HCT116 (cell line): ENCODE measurements at places on chromosomes 3 and 15. TPM values are rescaled to one million over a fixed set of nuclear protein-coding genes. Genes with fewer than 3 reads are reported as not detected.

PDZRN3 gene
- 0.17 TPM for total RNA-seq

TUSC7 gene
- total RNA-seq: not detected

LSAMP gene
- 0.25 TPM for total RNA-seq

EFHB gene
- total RNA-seq: 0.30 TPM

ERC2 gene
- not detected for total RNA-seq

GABRG3 gene
- not detected for total RNA-seq

PLSCR2 gene
- total RNA-seq: not detected

SPINK8 gene
- total RNA-seq: not detected

RPSA gene
- 2,486 TPM for total RNA-seq

SCN11A gene
- 0.05 TPM for total RNA-seq

MOBP gene
- not detected for total RNA-seq

FHIT gene
- total RNA-seq: 20.1 TPM

ACSBG1 gene
- total RNA-seq: 0.71 TPM

ABCC5 gene
- 16.9 TPM for total RNA-seq

LSMEM2 gene
- total RNA-seq: not detected

ATP2B2 gene
- not detected for total RNA-seq

ACAP2 gene
- 43.0 TPM for total RNA-seq

SEMA3G gene
- 4.2 TPM for total RNA-seq

- H3K4me1 ChIP-seq: no peaks in the 10 kb centered on the region
- no peak overlapping the region for H3K4me3 ChIP-seq
- no peaks in the 10 kb centered on the region for H3K27me3 ChIP-seq
- DNase-seq: no peak
- no peak overlapping the region for H3K27ac ChIP-seq
- no peaks in the 10 kb centered on the region for H3K36me3 ChIP-seq
These were observed 54.9 kb upstream of the CCR2 start for GRCh38 chr3:46298871-46299607.

DNA sequence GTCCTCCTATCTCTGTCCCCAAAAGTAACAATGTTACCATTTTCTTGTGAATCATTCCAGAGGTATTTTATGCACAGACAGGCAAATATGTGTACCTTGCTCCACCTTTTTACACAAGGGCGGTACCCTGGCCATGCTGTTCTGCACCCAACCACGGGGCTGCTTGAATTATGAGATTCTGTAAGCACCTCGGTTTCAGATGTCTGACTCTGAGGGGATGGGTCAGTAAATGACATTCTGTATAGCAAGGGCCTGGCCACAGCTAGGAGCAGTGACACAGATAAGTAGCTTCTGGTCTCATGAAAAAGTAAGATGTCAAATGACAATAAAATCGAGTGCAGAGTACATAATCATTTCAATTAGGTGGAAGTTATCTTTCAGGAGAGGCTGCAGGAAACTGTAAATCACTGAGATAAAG is 30.4 kb upstream of the FLNB start:
- no peaks in the 10 kb centered on the region for H3K36me3 ChIP-seq
- no peaks in the 10 kb centered on the region for H3K27me3 ChIP-seq
- H3K27ac ChIP-seq: no peak overlapping the region
- peaks cover 27% of the 10 kb centered on the region for H3K4me1 ChIP-seq
- H3K4me3 ChIP-seq: no peak overlapping the region

DNA sequence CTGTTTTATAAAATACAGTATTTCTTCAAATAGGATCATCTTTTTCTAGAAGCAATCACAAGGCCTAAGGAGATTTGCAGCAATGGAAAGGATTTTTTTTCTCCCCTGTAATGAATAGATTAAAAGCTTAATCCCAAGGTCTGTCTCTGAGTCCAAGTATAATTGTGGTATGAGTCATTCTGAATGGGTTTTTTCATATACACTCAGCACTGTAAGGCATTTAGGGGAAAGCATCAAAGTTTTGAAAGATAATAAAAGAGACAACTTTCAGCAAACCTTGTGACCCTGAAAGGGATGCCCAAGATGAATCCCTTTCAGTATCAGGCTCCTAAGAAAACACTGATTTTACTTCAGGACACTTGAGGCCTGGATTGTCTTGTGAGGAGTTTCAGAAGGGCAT is 23.3 kb upstream of the LARS2 start:
- DNase-seq: no peak
- H3K36me3 ChIP-seq: no peaks in the 10 kb centered on the region
- H3K4me1 ChIP-seq: no peaks in the 10 kb centered on the region
- H3K27ac ChIP-seq: no peak overlapping the region
- no peaks in the 10 kb centered on the region for H3K27me3 ChIP-seq
- no peak overlapping the region for H3K4me3 ChIP-seq

DNA sequence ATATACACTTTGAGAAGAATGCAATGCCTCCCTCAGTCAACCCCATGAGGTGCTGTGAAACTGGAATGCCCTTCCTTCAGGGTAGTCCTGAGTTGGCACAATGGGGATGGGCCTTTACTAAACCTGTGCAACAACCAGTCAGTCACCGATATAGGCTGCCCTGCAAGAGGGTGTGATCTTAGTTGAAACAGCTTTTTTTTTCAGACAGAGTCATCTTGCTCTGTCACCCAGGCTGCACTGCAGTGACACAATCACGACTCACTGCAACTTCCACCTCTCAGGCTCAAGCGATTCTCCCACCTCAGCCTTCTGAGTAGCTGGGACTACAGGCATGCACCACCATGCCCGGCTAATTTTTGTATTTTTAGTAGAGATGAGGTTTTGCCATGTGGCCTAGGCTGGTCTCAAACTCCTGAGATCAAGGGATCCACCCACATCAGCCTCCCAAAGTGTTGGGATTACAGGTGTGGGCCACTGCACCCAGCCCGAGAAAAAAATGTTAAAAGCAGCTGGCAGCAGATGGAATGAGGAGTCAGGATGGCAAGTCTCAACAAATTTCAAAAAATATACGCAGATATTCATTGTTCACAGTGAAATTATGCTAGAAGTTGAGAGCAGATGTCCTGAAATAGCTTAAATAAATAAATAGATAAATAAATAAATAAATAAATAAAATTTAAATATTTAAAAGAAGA is 31.8 kb downstream of the MYO5A start:
- H3K27ac ChIP-seq: peak overlapping the region; percentile 31; the same call in 1 of the 2 replicates
- no peaks in the 10 kb centered on the region for H3K27me3 ChIP-seq
- H3K36me3 ChIP-seq: no peaks in the 10 kb centered on the region
- peak; percentile 49 for DNase-seq

DNA sequence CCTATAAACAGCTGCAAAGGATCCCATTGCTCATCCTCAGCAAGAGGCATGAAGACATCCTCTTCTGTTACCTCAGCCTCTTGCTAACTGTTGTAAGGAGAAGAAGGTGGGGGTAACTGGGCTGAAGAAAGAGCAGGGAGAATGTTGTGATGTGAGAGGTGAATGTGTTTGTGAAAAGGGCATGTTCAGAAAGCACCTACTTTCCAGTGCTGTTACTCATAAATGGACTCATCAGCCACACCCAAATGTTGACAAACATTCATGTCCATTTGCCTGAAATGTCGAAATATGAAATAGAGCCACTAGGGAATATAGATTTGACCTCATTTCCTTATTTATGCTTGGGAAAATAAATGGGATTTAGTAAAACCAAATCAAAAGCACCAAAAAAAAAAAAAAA is 12.6 kb downstream of the SLC24A1 start:
- H3K27ac ChIP-seq: no peak overlapping the region
- peaks cover 2% of the 10 kb centered on the region; the same call in 1 of the 2 replicates for H3K4me1 ChIP-seq
- no peak overlapping the region for H3K4me3 ChIP-seq
- H3K27me3 ChIP-seq: no peaks in the 10 kb centered on the region

- no peak overlapping the region for H3K27ac ChIP-seq
- DNase-seq: no peak
- H3K36me3 ChIP-seq: peaks cover 12% of the 10 kb centered on the region
- H3K27me3 ChIP-seq: no peaks in the 10 kb centered on the region
- no peaks in the 10 kb centered on the region for H3K4me1 ChIP-seq
- no peak overlapping the region for H3K4me3 ChIP-seq
These were observed 13.9 kb downstream of the EOGT start for GRCh38 chr3:68999605-69000004.

- no peaks in the 10 kb centered on the region for H3K27me3 ChIP-seq
- peaks cover 28% of the 10 kb centered on the region for H3K4me1 ChIP-seq
- H3K27ac ChIP-seq: no peak overlapping the region; the same call in 1 of the 2 replicates
- peak overlapping the region; percentile 54 for H3K4me3 ChIP-seq
- no peak for DNase-seq
These were observed 1.5 kb downstream of the C2CD4A start for GRCh38 chr15:62068071-62068809.

GRCh38 chr3:148379763-148380382 is 317.8 kb upstream of the AGTR1 start:
- H3K4me1 ChIP-seq: no peaks in the 10 kb centered on the region
- no peaks in the 10 kb centered on the region for H3K27me3 ChIP-seq
- H3K27ac ChIP-seq: no peak overlapping the region
- H3K36me3 ChIP-seq: no peaks in the 10 kb centered on the region
- no peak overlapping the region for H3K4me3 ChIP-seq

- H3K27ac ChIP-seq: no peak overlapping the region
- DNase-seq: no peak
- H3K27me3 ChIP-seq: no peaks in the 10 kb centered on the region
- peaks cover 28% of the 10 kb centered on the region for H3K4me1 ChIP-seq
- H3K4me3 ChIP-seq: no peak overlapping the region
- H3K36me3 ChIP-seq: no peaks in the 10 kb centered on the region
These were observed 3.3 kb downstream of the SRGAP3 start for GRCh38 chr3:9246189-9246588.

GRCh38 chr15:91942720-91943394 is 89.3 kb downstream of the SLCO3A1 start:
- H3K36me3 ChIP-seq: no peaks in the 10 kb centered on the region
- no peak overlapping the region for H3K27ac ChIP-seq
- H3K4me1 ChIP-seq: no peaks in the 10 kb centered on the region
- no peaks in the 10 kb centered on the region for H3K27me3 ChIP-seq
- DNase-seq: peak; percentile 28

DNA sequence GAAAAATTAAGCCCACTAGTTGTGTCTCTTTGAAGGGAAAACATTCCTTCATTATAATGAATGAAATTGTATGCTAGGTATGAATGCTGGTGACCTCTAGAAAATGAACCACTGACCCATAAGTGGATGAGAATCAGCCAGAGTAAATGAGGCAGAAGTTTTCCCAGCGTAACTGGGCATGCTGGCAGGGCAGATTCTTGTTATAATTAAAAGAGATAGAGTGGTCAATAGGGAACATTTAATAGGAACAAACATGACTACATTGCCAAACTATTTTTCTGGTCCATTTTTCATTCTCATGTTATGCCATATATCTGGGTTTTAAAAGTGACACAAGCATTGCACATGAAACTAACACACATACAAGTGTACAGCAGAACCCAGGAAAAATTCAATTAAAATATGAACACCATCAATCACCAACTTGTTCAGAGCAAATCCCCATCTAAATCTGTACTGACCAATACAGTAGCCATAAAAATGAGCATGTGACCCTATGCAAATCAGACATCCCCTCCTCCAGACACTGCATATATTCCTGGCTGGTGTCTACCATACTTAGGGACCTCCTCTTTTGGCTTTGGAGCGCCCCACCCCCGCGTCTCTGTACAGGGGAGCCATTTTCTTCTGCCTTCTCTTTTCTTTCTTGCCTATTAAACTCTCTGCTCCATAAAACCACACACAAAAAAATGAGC is 4.0 kb downstream of the CLRN1 start:
- H3K4me1 ChIP-seq: peaks cover 10% of the 10 kb centered on the region
- H3K27me3 ChIP-seq: no peaks in the 10 kb centered on the region
- no peak overlapping the region for H3K27ac ChIP-seq
- DNase-seq: no peak
- H3K4me3 ChIP-seq: no peak overlapping the region
- H3K36me3 ChIP-seq: no peaks in the 10 kb centered on the region

- H3K36me3 ChIP-seq: no peaks in the 10 kb centered on the region
- H3K27me3 ChIP-seq: no peaks in the 10 kb centered on the region
- H3K4me1 ChIP-seq: no peaks in the 10 kb centered on the region
- H3K4me3 ChIP-seq: no peak overlapping the region
- H3K27ac ChIP-seq: no peak overlapping the region
- no peak for DNase-seq
These were observed 109.4 kb upstream of the ATP11B start for GRCh38 chr3:182683858-182684257.

GRCh38 chr3:39505866-39506742 is 38.6 kb downstream of the MOBP start:
- H3K4me3 ChIP-seq: no peak overlapping the region
- H3K4me1 ChIP-seq: no peaks in the 10 kb centered on the region
- H3K36me3 ChIP-seq: no peaks in the 10 kb centered on the region
- DNase-seq: no peak
